Esophagus (tissue), 2 donors: ENCODE measurements at places on chromosomes 5 and 9. TPM values are rescaled to one million over a fixed set of nuclear protein-coding genes. Genes with fewer than 3 reads are reported as not detected.

IL3 gene
- polyA plus RNA-seq: not detected

LURAP1L gene
- polyA plus RNA-seq: 1.9 TPM

SPINK13 gene
- polyA plus RNA-seq: not detected

MEIKIN gene
- polyA plus RNA-seq: not detected

THG1L gene
- 13.0 TPM for polyA plus RNA-seq

VLDLR gene
- polyA plus RNA-seq: 11.0 TPM

REEP2 gene
- 2.6 TPM for polyA plus RNA-seq

DBH gene
- not detected for polyA plus RNA-seq

CDKN2A gene
- 6.1 TPM for polyA plus RNA-seq

ORM1 gene
- polyA plus RNA-seq: not detected

LRRC70 gene
- 2.3 TPM for polyA plus RNA-seq
